ENCODE measurements at places on chromosomes 16 and 17. TPM values are rescaled to one million over a fixed set of nuclear protein-coding genes. Genes with fewer than 3 reads are reported as not detected.
A peak's percentile ranks its signal among the peaks of the same experiment; 100 is the strongest.

GRCh38 chr17:227946-228615, 46.6 kb upstream of the DOC2B start:
- no peak for DNase-seq
- no peaks in the 10 kb centered on the region for H3K36me3 ChIP-seq
- no peaks in the 10 kb centered on the region for H3K4me1 ChIP-seq
- H3K27me3 ChIP-seq = no peaks in the 10 kb centered on the region
- H3K27ac ChIP-seq = no peak overlapping the region

DNA sequence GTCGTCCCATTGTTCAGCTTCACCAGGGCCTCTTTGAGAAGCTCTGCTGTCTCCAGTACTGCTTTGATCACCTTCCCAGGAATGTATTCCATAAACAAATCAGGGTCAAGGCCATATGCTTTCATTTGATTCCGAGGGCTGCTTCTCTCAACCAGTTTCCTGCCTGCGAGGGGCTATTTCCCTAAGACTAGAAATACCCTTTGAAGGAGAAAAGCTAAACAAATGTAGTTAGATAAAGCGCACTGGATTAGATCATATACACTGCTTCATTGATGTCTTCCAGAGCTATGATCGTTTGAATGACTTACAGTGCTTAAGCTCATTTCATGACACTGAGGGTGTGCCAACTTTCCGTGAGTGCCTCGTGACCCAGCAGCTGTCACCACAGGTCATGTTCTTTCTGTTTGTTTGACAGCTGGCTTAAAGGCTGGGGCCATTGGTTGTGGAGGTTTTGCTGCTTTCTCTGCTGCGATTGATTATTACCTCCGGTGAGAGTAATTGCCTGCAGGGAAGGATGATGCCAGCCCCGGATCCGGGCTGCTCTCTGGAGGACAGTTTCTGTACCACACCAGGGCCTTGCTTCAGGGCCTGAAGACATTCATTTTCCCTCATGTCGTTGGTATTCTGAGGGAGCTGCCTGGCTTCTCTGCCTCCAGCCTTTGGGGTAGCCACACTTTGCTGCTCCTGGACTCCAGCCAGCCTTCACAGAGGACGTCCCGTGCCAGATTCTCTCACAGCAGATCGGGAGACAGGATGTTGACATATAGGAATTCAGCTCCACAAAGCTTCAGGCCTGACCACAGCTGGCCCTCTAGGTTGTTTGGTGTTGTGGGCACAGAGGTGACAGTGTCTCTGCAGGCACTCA, 3.9 kb downstream of the TIMM22 start:
- no peak overlapping the region for H3K27ac ChIP-seq
- peaks cover 24% of the 10 kb centered on the region for H3K4me1 ChIP-seq
- no peak for DNase-seq
- peaks cover 51% of the 10 kb centered on the region for H3K36me3 ChIP-seq

DNA sequence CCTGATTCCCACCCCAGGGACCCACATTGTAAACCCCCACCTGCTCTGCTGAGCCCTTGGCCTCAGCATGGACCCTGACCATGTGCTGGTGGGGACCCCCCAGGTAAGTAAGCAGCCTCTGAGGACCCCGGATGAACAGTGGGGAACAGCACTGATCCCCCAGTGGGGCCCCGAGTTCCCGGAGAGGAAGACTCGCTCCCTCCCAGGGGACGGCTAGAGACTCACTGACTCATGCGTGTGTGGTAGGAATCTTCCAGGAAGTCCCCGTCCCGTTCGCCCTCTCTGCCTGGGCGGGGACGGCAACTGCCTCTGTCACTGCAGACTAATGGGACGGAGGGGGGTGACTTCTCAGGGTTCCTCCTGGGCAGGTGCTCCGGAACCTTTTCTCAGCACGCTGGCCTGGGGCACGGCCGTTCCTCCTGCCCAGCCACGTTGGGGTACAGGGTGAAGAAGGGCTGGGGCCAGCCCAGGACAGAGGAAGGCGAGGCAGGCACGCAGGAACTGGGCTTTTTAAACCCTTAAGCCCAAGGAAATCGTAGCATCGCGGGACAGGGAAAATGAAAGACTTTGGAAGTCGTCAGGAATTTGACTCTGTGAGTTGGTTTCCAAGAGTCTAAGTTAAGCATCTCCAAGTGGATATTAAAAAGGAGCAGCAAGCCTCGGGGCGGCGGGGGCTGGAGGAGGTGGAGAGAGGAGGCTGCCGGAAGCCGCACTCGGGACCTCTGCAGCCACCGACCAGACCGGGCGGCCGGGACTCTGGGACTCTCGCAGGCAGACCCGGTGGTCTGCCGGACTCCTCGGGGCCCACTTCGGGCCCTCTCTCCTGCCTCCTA, 178.7 kb downstream of the SEC14L1 start:
- H3K27me3 ChIP-seq = no peaks in the 10 kb centered on the region
- no peak overlapping the region for H3K4me3 ChIP-seq
- H3K27ac ChIP-seq = no peak overlapping the region
- H3K36me3 ChIP-seq = no peaks in the 10 kb centered on the region
- DNase-seq = no peak

GRCh38 chr17:81514739-81515529, 2.3 kb upstream of the ACTG1 start:
- H3K36me3 ChIP-seq = peaks cover 19% of the 10 kb centered on the region
- H3K27ac ChIP-seq = peak overlapping the region; percentile 90
- no peaks in the 10 kb centered on the region for H3K27me3 ChIP-seq
- H3K4me1 ChIP-seq = peaks cover 71% of the 10 kb centered on the region
- peak overlapping the region; percentile 65 for H3K4me3 ChIP-seq
- peak; percentile 64 for DNase-seq

NT5M gene
- total RNA-seq = 3.9 TPM

DNA sequence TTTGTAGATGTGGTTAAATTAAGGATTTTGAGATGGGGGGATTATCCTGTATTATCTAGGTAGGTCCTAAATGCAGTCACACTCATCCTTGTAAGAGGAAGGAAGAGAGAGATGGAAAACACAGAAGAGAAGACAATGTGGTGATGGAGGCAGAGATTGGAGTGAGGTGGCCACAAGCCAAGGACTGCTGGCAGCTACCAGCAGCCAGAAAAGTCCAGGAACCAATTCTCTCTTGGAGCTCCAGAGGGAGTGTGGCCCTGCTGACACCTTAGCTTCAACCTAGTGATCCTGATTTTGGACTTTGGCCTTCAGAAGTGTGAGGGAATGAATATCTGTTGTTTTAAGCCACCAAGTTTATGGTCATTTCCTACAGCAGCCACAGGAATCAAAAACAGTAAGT, 18.0 kb downstream of the MAPT start:
- H3K27me3 ChIP-seq = no peaks in the 10 kb centered on the region
- H3K27ac ChIP-seq = no peak overlapping the region
- H3K4me1 ChIP-seq = no peaks in the 10 kb centered on the region
- no peak overlapping the region for H3K4me3 ChIP-seq

STX1B gene
- 0.74 TPM for total RNA-seq

GRCh38 chr16:87371261-87371866, 12.2 kb downstream of the FBXO31 start:
- peaks cover 10% of the 10 kb centered on the region for H3K36me3 ChIP-seq
- peaks cover 12% of the 10 kb centered on the region for H3K4me1 ChIP-seq
- no peak overlapping the region for H3K4me3 ChIP-seq
- H3K27me3 ChIP-seq = no peaks in the 10 kb centered on the region

GLP2R gene
- total RNA-seq = not detected

- no peak overlapping the region for H3K27ac ChIP-seq
- DNase-seq = no peak
- peaks cover 4% of the 10 kb centered on the region for H3K4me1 ChIP-seq
Observed at GRCh38 chr16:307691-308312, 24.8 kb downstream of the PDIA2 start.

GRCh38 chr16:69566240-69566980, 644 bp downstream of the NFAT5 start:
- peaks cover 55% of the 10 kb centered on the region for H3K4me1 ChIP-seq
- no peaks in the 10 kb centered on the region for H3K27me3 ChIP-seq
- peak; percentile 20 for DNase-seq
- no peaks in the 10 kb centered on the region for H3K36me3 ChIP-seq
- H3K4me3 ChIP-seq = peak overlapping the region; percentile 91
- peak overlapping the region; percentile 88 for H3K27ac ChIP-seq

DNA sequence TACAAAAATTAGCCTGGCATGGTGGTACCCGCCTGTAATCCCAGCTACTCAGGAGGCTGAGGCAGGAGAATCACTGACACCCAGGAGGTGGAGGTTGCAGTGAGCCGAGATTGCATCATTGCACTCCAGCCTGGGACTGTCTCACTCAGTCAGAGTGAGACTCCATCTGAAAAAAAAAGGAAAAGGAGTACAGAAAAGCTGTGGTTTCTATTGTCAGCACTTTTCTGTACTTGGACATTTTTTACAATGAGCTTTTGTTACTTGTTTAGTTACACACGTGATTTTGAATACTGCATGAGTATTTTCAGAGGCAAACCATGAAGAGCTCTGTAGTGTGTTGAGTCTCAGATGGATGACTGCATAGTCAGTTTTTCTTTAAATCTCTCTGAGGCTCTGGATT, 26.3 kb downstream of the ZC3H18 start:
- H3K4me3 ChIP-seq = no peak overlapping the region
- H3K36me3 ChIP-seq = peaks cover 46% of the 10 kb centered on the region
- DNase-seq = no peak
- no peaks in the 10 kb centered on the region for H3K27me3 ChIP-seq
- H3K27ac ChIP-seq = no peak overlapping the region

DNA sequence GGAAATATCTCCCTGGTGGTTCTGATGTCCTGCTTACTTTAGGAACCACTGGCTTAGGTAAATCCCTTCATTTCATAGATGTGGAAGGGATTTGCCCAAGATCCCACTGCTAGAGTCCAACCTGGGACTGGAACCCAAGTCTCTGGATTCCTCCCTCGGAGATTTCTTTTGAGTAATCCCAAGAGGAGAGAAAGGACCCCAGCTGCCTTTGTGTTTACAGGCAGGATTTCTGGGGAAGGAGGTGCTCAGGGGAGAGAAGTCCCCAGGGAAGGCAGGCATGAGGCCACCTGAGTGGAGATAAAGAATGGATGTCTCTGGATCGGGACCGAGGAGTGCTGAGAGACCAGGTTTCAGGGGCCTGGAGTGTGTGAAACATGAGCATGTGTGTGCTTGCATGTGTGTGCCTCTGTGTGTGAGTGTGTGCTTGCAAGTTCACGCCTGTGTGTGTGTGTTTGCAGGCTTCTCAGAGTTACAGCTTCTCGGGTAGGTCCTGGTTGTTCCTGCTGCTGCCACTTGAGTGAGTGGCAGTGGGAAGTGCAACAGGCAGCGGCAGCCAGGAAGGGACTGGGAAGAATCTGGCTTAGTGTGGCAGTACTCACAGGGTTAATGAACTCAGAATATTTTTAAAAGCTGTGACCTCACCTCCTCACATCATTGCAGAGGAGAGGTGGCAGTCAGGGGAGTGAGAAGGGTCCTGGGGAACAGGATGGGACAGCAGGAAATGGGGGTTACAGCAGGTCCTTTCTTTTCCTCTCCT, 2.2 kb downstream of the KCNH6 start:
- DNase-seq = no peak
- H3K4me1 ChIP-seq = no peaks in the 10 kb centered on the region
- H3K27me3 ChIP-seq = no peaks in the 10 kb centered on the region
- no peaks in the 10 kb centered on the region for H3K36me3 ChIP-seq
- no peak overlapping the region for H3K27ac ChIP-seq

- H3K36me3 ChIP-seq = peaks cover 22% of the 10 kb centered on the region
- no peak for DNase-seq
Observed at GRCh38 chr17:29582772-29583171, 6.7 kb downstream of the GIT1 start.

- no peaks in the 10 kb centered on the region for H3K27me3 ChIP-seq
- DNase-seq = no peak
- H3K27ac ChIP-seq = no peak overlapping the region
- no peaks in the 10 kb centered on the region for H3K36me3 ChIP-seq
Observed at GRCh38 chr17:72338304-72338703, 217.5 kb downstream of the SOX9 start.

DNA sequence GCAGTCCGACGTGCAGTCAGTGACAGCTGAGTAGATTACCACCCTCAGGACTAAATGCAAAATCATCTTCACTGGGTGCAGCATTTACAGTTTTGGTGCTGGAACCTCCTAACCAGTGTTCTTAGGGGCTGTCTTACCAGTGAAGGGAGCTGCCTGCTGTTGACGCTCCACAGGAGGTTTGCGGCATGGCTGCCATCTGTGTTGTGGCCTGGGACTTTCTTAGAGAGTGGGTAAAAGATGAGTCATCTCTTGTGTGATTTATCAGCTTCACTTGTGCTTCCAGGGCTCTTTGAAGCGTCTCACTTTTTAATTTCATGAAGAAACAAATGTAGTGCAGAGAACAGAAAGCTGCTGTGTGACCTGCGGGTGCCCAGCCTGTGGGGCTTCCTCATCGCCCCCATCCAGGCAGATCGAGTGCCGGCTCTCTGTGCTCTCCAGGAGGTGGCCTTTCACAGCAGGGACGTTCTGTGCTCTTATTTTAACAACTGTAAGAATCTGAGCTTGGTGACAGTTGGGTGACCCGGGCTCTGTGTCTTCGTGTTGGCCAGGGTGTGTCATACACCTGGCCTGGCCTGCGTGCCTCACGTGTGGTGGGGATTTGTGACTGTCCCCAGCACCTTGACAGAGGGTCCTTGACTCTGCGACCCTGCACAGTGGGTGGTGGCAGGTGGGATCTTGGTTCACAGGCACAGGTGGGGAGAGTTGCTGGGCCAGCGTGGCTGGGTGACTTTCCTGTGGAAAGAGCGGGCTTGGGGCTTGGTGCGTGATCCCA, 24.3 kb upstream of the ZNF750 start:
- H3K36me3 ChIP-seq = no peaks in the 10 kb centered on the region
- peak overlapping the region; percentile 61 for H3K4me3 ChIP-seq
- H3K4me1 ChIP-seq = peaks cover 63% of the 10 kb centered on the region
- no peaks in the 10 kb centered on the region for H3K27me3 ChIP-seq
- peak; percentile 76 for DNase-seq
- H3K27ac ChIP-seq = peak overlapping the region; percentile 90

- peaks cover 90% of the 10 kb centered on the region for H3K4me1 ChIP-seq
- DNase-seq = no peak
- H3K4me3 ChIP-seq = no peak overlapping the region
- H3K36me3 ChIP-seq = no peaks in the 10 kb centered on the region
Observed at GRCh38 chr17:78342449-78343186, 17.3 kb downstream of the SOCS3 start.

DNA sequence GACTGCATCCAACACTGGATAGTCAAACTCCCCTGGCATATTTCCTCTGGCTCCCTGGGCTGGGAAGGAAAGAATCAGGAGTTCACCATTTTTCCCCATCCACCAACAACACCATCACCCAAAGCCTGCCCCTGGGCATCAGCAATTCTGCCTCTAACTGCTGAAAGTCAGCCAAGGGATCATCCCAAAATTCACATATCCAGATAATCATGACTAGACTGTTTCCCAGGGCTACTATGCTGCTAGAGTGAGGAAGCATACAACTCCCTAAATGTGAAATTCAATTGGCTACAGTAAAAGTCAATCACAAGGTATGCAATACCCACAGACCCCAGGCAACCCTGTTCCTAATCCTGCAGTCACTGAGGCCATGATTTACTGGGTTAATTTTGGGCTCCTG, 230.6 kb downstream of the C16orf95 start:
- no peaks in the 10 kb centered on the region for H3K27me3 ChIP-seq
- H3K36me3 ChIP-seq = no peaks in the 10 kb centered on the region
- no peak overlapping the region for H3K27ac ChIP-seq
- no peaks in the 10 kb centered on the region for H3K4me1 ChIP-seq
- DNase-seq = no peak

C17orf67 gene
- 6.2 TPM for total RNA-seq
